Right cardiac atrium (tissue), 5 donors: ENCODE measurements at places on chromosomes 13 and 19. TPM values are rescaled to one million over a fixed set of nuclear protein-coding genes. Genes with fewer than 3 reads are reported as not detected.

RASL11A gene
- total RNA-seq, result 35.8 TPM

RAB4B gene
- 15.9 TPM for total RNA-seq

CYP4F3 gene
- total RNA-seq, result not detected

COL5A3 gene
- total RNA-seq, result 8.6 TPM

ZFR2 gene
- 0.36 TPM for total RNA-seq

GRK1 gene
- not detected for total RNA-seq

OLFM2 gene
- 9.2 TPM for total RNA-seq

ZNF563 gene
- total RNA-seq, result 5.0 TPM

NLRP11 gene
- not detected for total RNA-seq

KLF1 gene
- not detected for total RNA-seq

ZNF253 gene
- 8.5 TPM for total RNA-seq

SHISA2 gene
- total RNA-seq, result 0.12 TPM

ACOD1 gene
- total RNA-seq, result not detected

ITM2B gene
- total RNA-seq, result 643 TPM

SIGLEC12 gene
- total RNA-seq, result not detected

NKG7 gene
- total RNA-seq, result 0.89 TPM

VAV1 gene
- 2.0 TPM for total RNA-seq

TINCR gene
- 0.06 TPM for total RNA-seq

THSD8 gene
- 3.2 TPM for total RNA-seq

MAP4K1 gene
- total RNA-seq, result 3.9 TPM

PCDH20 gene
- total RNA-seq, result 4.5 TPM

CCDC169 gene
- 0.15 TPM for total RNA-seq
